Immature natural killer cell (primary cell): ENCODE measurements at places on chromosomes 5 and 9.

- no peak for DNase-seq
Measured at GRCh38 chr5:94782383-94782782, 163.9 kb downstream of the SLF1 start.

GRCh38 chr9:131657940-131658339, 81.9 kb downstream of the RAPGEF1 start:
- DNase-seq = no peak

DNA sequence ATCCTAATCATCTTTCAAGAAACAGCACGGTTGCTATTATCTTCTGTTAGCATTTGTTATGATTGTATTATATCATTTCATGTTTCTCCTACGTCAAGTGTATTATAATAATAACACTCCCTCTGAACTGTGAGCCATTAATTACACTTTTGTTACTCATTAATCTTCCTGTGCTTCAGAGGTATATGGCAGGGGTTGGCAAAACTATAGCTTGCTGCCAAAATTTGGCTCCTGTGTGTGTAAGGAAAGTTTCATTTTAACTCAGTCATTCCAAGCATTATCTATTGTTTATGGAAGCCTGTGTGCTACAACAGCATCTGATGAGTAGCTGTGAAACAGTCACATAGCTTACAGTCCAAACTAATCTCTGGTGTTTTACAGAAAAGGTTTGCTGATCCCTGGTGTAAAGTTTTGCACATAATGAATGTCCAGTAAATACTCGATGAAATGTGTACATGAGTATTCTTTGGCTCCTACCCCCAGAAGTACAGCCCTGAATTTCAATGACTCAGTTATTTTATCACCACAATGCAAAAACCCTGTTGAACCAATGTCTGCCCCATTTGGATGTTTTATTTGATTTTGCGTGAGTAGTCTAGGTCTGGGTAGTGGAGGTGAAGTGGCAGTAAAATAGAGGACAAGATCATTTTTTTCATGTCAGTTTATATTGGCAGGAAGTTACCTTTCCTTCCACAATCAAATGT, 648.2 kb downstream of the MAT2B start:
- no peak for DNase-seq

DNA sequence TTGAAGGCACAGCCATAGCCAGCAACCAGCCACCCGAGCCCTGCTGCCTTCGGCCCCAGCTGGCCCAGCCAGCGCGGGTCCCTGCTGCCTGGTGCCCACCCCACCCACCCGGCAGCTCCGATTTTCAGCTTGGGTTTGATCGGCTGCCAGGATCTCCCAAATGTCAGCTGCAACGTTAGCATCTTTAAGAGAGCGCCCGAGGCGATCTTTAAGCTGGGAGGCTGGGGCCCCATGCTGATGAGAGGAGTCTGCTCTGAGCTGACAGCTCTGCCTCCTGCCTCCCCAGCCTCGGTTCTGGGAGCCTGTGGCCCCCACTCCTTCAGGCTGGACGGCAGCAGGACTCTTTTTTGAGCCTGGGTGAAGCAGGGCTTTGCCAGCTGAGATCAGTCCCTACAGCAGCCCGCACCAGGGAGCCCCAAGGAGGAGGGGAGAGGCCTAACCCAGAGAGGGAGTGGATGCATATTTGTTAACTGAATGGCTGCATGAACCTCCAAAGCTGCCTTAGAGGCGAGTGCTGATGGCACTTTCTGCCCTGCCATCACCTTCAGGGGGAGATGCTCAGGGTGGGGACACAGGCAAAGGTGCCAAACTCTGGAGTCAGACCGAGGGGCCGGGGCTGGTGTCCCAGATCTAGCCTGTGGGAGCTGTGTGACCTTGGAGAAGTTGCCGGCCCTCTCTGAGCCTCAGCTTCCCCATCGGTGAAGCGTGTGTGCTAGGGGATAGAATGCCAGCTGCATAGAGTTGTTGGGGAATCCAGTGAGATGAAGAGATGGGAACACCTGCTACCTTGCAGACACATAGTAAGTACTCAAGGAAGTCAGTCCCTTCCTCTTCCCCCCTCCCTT, 165.5 kb downstream of the C9orf50 start:
- DNase-seq = no peak

DNA sequence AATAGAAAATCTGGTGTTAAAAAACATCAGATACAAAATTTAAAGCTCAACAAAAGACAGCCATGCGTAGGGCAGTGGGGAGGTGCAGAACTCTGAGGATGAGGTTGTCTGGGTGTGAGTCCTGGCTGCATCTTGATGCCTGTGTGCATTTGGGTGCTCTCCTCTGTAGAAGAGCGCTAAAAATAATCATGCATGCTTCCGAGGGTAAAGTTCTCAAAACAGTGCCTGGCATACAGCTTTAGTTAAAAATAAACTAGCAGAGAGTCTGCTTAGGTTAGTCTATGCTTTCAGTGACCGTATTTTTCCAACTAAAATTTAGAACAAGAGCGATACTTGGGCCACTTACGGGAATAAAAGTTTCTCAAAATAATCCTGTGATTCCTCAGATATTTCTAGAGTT, 55.5 kb upstream of the SPATA31C2 start:
- DNase-seq = no peak

- DNase-seq = no peak
Measured at GRCh38 chr5:149161026-149161687, 19.9 kb downstream of the ABLIM3 start.

- DNase-seq = no peak
Measured at GRCh38 chr5:178086266-178086665, 27.1 kb upstream of the N4BP3 start.

- DNase-seq = no peak
Measured at GRCh38 chr5:60830581-60831127, 13.4 kb downstream of the ELOVL7 start.

GRCh38 chr5:54207566-54207965, 102.8 kb downstream of the ARL15 start:
- no peak for DNase-seq
